ENCODE measurements at places on chromosomes 1 and 21. TPM values are rescaled to one million over a fixed set of nuclear protein-coding genes. Genes with fewer than 3 reads are reported as not detected.

DNA sequence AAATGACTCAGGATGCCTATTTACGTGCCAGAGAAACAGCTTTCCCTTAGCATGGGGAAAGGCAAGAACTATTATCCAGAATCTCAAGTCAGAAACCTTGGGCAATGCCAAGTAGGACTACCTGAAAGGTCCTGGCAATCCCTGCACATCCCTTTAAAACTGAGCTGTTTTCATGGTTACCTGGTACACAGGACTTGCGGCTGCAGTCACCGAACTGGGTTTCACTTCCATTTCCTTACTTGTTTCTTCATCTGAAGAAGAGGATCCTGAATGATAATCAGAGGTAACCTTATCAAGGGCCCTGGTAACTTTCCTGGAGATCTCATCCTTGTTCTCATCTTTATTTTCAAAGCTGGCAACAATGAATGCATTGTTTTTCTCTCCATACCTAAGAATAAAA lies 14.3 kb downstream of the BTG3 start:
- DNase-seq: no peak

The UBL4B gene
- total RNA-seq: not detected

DNA sequence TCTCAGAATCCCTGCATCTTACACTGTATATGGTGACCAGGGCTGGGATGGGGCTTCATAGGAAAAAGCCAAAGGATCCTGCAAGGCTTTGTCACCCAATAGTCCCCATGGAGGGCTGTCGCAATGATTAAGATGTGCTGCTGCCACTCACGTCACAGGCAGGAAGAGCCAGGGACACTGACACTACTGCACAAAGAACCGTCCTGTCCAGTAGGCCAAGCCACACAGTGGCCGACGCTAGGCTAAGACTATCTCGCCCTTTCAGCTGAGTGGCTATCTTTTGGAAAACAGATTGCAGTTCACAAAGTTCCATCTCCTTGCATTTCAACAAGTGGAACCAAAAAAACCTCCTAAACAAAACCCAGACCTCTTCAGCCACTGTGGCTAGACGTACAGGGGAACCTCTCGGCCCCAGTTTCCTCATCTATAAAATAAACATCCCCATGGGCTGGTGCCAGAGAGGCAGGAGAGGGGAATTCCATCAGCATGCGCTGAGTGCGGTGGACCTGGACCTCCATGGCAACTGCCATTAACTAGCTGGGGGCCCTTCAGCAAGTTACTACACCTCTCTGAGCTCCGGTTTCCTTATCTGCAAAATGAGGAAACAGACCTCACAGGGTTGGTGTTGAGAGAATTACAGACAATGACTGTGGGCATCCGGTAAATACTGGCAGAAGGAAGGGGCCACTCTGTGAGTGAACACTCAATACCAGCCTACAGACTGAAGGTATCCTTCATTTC lies 8.7 kb downstream of the CAPZB start:
- DNase-seq: no peak

DNA sequence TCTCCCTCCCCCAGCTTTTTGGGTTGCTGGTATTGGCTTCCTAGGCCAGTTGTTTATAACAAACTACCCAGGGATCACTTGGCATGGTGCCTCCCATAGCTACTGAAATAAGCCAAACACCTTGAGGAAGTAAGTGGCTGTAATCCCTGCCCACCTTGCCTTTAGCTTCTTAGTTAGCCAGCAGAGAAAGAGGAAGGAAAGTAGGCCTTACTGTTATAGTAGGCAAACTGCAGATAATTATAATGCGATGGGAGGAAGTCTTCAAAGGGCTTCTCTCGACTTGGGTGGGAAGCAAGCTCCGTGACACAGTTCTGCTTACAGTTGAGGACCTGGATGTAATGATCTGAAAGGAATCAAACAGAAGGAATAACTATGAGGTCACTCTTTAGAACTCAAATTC lies 8.2 kb downstream of the P3H1 start:
- no peak for DNase-seq

DNA sequence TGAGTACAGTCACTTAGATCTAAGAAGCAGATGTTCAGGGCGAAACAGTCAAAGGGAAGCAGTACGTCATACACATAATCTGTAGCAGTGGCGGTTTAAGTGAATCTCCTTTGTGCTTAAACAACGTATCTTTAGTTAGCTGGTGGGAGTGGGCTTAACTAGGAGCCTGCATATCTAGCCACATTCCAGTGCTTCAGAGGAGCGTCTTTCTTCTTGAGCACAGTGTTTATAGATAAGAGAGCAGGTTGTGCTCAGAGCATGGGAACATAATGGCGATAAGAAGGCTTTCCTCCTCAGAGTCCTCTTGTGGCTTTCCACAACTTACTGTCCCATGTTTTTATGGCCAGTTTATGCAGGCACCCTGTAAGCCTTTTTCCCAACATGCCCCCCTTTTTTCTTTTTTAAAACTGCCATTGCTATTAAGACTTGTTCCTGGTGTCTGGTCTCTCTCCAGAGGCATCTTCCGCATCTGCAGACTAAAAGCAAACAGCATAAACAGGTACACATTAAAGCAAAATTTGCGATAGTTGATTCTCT lies 3.2 kb downstream of the DAP3 start:
- no peak for DNase-seq

DNA sequence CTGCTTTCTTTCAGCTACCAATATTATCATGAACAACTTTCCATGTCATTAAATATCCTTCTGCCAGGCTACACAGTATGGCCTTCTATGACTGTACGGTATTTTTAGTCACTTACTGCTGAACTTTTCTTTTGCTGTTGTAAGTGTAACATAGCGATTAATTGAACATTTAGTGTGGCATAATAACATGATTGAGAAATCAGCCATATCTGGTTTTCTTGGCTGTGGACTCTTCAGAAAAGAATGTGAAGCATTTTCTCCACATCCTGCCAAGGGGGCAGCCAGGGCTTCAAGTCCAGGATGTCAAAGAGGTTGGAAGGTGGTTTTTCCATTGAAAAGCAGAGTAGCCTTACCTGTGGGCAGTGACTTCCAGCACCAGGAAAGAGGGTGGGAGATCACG lies 8.8 kb upstream of the AHCYL1 start:
- DNase-seq: no peak
